ENCODE measurements at places on chromosomes 4 and X.

GRCh38 chr4:105970371-105970770 lies 75.1 kb downstream of the NPNT start:
- DNase-seq = no peak

DNA sequence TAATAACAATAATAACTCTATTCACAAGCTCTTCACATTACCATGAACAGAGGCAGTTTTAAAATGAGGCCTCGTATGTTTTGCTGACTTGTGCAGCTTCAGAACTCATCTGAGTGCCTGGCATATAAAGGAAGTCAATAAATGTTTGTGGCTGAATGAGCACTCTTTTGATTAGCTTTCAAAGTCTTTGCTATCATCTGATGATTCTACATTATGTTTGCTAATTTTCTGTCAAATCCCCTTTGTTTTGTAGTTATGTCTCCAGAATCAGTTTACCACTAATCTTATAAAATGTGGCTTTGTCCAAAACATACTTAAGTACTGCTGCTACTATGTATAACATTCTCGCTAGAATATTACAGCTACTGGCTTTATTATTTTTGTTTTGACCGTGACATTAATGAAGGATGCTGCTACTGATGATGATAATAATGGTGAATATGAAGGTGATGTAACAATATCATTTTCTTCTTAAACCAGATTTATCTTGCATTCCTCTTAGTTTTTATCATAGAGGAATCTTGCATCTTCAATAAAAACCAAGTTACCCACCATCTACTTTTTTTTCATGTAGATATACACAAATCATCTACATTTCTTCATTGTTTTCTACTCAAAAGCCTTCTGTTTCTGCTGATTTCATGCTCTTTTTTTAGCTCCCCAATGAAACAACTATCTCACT lies 384.5 kb downstream of the NAF1 start:
- no peak for DNase-seq

GRCh38 chrX:3161681-3162080 lies 120.4 kb downstream of the ARSF start:
- no peak for DNase-seq

DNA sequence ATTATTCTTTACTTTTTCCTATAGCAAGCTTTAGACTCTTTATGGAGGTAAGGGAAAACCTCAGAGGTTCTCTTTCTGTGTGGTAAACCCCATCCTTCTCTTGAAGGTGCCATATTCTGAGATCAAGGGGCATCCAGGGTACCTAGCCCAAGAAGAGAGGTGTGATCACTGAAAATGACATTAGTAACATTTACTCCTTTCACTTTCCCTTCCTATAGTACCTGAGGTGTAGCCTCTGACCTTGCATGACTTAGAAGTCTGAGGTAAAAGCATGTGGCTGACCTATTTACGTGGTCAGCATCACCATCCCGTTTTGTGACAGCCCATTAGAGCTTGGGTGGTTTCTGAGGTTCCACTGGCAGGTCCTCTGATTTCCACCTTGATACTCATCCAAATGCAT lies 25.7 kb downstream of the SGMS2 start:
- peak; percentile 50 for DNase-seq

DNA sequence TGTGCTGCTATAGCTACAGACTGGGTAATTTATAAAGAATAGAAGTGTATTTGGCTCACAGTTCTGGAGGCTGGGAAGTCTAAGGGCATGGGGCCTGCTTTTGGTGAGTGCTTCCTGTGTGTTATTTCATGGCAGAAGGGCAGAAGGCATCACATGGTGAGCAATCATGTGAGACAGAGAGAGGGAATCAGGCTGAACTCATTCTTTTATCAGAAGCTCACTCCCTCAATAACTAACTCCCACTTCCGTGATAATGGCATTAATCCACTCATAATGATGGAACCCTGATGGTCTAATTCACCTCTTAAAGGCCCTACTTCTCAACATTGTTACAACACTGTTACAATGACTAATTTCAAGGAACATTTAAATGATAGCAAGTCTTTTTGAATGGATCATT lies 129.4 kb downstream of the FAT4 start:
- no peak for DNase-seq

DNA sequence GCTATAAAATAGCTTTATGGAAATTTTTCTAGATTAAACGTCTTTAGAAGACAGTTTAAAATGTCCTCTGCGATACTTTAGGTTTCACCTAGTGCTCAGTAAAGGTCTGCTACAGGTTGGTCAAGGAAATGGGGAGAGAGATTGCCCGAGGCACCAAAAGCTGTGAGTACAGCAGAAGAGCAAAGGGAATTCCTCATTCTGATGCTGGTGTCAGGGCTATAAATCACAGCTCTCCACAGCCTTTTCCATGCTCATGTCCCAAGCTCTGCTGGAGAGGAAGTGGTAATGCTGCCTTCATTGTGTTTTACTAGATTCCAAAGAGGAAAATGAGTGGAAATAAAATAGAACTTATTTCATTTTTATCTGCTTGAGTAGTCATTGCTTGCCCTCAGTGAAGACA lies 2060.4 kb downstream of the ARAP2 start:
- DNase-seq = no peak

- no peak for DNase-seq
Observed at GRCh38 chr4:48243887-48244286, 25.8 kb downstream of the TEC start.

- DNase-seq = no peak
Observed at GRCh38 chr4:8691151-8691775, 98.7 kb downstream of the CPZ start.

DNA sequence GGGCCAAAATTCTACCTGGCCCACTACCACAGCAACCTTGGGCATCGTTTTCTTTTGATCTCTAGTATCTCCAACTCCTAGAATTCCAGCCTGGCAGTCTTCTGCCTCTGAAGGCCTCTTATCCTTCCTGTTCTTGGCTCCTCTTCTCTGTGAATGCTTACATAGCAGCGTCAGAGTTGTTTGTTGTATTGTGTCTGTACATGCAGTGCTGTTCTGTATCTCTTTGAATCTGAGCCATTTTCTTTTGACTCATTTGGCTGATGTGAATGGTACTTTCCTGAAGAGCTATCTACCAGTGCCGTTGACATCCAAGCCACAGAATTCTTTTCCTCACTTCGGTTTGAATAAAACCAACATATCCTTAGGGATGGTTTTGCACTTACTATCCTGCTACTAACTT lies 79.2 kb downstream of the TMEM164 start:
- no peak for DNase-seq

DNA sequence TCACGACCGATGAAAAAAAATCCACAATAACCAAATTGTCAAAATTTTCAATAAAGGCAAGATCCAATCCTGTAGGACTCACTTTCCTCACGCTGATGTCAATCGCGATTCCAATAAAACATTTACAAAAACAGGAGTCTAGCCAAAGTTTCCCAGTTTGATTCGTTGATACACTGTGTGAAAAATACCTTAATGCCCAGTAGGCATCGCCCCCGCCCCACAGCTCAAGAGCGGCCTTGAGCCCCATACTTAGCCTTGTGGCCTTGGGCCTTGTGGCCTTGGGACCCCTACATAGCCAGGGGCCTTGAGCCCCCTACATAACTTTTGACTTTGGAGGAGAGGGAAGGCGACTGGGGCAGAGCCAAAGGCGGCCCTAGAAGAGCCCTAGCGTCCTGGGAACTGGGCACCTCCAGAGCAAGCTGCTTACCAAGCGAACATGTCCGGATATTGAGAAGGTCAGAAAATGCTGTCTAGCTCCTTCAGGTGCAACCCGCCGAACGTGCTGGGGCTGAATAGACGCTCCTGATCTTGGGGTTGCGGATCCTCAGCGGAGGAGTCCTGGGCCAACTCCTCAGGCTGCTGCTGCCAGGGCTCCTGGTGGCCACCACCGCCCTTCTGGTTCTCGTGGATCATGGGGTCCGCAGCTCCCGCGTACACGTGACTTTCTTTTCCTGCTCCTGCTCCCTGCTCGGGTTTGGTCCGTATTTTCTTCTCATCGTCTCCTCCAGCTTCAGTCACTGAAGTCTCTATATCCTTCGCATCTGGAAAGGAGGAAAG lies 62.9 kb downstream of the RHOXF2B start:
- no peak for DNase-seq

GRCh38 chr4:40995850-40996249 lies 218.5 kb downstream of the APBB2 start:
- no peak for DNase-seq

DNA sequence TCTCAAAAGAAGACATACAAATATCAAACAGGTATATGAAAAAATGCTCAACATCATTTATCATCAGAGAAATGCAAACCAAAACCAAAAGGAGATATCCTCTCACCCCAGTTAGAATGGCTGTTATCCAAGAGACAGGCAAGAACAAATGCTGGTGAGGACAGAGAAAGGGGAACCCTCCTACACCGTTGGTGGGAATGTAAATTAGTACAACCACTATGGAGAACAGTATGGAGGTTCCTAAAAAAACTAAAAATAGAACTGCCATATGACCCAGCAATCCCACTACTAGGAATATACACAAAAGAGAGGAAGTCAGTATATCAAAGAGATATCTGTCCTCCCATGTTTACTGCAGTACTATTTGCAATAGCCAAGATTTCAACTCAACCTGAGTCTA lies 83.5 kb downstream of the CDS1 start:
- no peak for DNase-seq

Data from MM.1S (cell line).